ENCODE measurements at places on chromosomes 6 and 20.

DNA sequence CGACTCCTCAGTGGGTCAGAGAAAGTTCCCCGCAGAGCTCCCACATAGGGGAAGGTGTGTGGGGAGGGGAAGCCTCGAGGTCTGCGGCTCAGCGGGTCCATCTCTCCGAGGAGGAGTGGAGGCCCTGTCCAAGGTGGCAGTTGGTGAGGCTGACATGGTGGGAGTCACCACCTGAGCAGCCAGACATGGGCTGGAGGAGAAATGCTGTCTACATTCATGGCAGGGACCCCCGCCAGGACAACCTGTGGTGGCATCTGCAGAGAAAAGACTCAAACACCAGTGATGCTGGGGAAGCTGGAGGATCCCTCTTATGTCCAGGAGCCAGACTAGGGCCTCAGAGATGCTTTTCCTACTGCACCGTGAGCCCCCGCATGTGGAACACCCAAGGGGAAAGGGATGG is 49.8 kb downstream of the BMP7 start:
- DNase-seq = no peak

DNA sequence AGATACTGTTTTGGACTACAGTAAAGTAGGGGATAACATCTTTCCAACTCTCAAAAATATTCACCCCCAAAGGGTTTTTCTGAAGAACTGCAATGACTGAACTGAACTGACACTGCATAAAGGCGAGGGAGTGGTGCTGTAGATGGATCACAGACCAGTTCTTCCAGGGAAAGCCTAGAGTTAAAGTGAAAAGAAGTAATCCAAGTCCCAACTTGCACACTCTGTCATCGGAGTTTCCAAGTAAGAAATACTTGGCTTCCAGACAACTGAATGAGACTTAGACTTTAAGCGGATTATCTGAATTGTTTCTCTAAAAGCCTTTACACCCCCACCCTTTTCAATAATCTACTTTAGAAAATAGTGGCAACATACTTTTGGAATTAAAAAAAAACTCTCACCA is 134.1 kb upstream of the PREP start:
- no peak for DNase-seq

DNA sequence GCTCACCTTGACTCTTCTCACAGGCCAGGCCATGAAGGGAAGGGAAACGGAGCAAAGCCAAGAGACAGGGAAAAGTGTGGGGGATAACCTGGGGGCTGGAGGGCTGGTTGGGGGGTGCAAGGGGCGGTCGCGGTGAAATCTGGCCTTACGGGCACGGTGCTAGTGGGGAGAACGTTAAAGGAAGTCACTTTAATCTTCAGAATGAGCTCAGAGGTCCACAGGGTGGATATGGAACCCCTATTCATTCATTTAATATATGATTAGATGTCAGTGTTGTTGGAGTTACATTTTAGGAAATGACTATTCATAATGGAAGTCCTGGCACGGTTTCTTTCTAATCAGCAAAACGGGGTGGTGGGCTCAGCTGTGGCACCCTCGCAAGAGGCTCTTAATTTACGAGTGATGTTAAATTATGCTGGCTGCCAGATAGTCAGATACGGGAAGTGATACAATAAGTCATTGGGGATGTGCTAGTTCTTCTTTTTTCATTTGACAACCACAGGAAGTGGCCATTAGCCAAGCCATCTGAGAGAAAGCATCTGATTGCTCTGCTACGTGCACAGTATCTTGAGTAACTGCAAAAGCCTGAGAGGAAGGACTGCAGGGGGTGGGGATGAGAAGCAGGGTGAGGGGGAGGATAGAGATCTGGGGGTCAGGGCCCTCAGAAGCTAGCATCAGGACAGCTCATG is 253.0 kb downstream of the QKI start:
- DNase-seq = no peak

DNA sequence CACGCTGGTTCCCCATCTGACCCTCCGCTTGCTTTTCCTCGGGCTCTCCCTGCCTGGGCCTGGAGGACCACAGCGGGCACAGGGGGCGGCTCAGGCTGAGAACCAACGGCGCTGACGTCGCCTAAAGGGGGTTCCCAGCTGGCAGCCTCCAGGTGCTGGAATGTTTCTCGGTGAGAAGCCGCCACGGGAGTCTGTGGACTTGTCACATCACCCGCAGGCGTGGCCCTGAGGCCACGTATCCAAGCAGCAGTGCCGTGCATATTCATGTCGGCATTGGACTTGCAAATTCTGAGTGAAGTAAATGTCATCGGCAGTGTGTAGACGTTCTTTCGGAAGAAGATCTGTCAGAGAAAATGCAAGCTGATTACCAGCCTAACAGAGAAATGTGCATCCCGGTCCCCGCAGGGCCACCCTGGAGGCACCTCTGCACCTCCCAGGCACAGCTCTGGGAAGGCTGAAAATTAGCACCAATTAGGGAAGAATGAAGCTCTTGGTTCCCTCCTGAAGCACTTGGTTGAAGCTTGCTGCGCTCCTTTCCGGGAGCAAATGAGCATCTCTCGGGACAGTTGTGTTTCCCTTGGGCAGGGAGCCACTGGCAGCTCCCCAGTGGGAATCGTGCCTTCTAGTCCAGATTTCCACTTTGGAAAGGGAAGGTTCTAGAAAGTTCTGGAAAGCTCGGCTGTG is 24.3 kb downstream of the NTSR1 start:
- DNase-seq = no peak

GRCh38 chr6:39466631-39467030 is 144.1 kb upstream of the KCNK16 start:
- DNase-seq = no peak

DNA sequence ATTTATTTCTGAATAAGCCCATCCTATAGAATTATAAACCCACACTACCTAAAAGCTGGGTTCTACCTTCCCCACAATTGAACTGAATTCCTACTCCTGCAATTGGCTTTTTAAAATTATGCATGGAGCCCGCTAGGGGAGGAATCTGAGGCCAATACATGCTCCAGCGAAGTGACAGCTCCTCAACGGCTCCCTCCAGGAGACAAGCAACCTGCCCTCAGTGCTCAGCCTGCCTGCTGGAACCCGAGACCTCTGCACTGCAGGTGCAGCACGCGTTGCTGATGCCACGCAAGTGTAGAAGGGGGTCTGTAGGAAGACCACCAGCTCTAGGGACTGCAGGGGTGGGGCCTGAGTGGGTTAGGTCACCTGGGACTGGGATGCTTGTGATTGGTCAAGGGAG is 170.2 kb upstream of the CDYL start:
- no peak for DNase-seq

DNA sequence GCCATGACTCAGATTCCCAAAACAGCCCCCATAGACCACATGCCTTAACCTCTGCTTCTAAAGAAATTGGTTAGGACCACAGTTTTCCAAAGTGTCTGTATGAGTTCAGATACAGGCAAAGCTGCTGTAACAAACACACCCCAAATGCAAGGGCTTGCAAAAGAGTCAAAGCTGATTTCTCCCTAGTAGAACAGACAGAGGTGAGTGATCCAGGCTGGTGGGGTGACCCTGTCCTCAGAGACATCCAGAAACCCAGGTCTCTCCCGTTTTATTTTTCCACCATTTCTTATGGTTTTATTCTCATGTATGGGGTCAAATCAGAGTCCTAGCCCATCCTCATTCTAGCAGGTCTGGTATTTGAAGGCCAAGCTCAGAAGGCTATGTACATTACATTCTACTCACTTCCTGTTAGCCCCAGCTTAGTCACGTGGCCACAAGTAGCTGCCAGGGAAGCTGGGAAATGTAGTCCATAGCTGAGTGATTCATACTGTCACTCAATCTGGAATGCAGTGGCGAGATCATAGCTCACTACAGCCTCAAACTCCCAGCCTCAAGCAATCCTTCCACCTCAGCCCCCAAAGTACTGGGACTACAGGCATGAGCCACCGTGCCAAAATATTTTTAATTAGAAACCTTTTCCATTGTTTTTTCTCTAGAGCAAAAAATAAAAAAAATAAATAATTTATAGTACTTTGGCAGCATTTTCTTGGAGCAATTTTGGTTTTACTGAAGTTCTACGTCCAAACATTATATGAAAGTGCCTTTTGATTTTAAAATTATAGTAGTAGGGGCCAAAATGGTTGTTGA is 175.2 kb downstream of the ZMYND8 start:
- no peak for DNase-seq

- no peak for DNase-seq
Measured at GRCh38 chr20:51034988-51035656, 12.2 kb upstream of the KCNG1 start.
